ENCODE measurements at places on chromosomes 1 and 21. TPM values are rescaled to one million over a fixed set of nuclear protein-coding genes. Genes with fewer than 3 reads are reported as not detected.

GRCh38 chr1:39722495-39722894, 16.2 kb upstream of the PPIE start:
- H3K4me1 ChIP-seq = no peaks in the 10 kb centered on the region
- H3K36me3 ChIP-seq = no peaks in the 10 kb centered on the region
- no peak overlapping the region for H3K27ac ChIP-seq
- H3K27me3 ChIP-seq = no peaks in the 10 kb centered on the region
- H3K4me3 ChIP-seq = no peak overlapping the region

DNA sequence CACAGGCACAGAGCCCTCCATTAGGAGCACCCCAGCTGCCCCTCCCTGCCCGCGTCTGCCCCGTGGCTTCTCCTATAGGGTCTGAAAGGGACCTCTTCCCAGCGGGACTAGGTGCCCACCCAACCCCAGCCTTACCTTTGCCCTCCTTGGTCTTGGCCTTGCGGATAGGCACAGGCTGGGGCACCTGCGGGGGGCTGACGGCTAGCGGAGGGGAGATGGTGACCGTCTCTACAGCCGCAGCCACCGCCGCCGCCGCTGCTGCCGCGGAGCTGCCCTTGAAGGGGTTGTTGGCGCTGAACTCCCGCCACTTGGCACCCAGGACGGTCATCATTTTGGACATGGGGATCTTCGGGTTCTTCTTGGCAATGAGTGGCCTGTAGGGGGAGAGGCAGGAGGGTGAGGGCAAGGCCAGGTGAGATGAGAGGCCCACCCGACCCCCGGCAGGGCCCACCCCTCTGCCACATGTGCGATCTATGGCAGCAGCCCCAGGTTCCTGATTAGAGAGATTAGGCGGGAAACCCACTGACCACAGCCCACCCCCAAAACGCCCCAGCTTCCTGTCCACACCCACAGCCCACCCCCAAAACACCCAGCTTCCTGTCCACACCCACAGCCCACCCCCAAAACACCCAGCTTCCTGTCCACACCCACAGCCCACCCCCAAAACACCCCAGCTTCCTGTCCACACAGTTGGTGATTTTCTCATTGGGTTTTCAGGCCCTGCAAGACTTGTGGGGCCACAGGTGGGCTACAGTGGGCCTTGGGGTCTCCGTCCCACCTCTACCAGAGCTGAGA, 25.4 kb downstream of the CHD5 start:
- no peak overlapping the region for H3K27ac ChIP-seq
- no peak for DNase-seq
- H3K4me1 ChIP-seq = peaks cover 5% of the 10 kb centered on the region
- no peaks in the 10 kb centered on the region for H3K36me3 ChIP-seq
- no peaks in the 10 kb centered on the region for H3K27me3 ChIP-seq

DNA sequence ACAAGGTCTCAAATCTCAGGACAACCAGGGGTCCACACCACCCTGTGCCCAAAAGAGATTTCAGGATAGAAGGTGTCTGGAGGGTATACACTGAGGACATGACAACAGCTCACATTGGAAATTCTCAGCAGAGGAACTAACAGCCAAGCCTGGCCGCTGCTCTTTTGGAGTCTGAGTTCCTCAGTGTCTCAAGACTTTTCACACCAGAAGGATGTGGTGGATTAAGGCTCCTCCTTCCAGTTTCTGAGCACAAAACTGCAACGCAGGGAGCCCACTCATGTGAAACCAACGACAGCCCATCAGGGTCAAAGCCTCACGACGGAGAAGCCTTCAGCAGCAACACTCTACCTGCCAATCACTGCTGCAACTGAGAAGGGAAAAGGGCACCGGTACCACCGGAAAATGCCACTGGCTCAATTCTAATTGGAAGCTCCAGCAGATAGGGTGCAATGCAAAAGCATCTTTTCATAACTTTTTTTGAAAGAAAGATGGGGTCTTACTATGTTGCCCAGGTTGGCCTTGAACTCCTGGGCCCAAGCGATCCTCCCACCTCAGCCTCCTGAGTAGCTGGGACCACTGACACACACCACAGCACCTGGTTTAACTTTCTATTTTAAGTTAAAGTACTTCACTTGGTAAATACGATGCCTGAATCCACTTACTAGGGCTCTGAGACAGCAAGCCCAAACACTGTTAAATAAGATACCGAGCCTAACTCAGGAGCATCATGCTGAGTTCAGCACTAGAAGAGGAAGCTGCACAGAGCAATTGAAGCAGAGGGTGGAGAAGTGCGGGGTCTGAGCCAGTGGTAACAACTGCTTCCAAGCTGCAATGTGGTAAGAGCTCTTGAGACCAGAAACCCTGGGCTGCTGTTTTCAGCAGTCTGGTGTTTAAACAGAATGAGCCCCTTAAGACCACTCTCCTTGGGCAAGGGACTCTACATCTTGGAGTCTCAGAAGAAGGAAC, 7.8 kb downstream of the CAPZB start:
- peak overlapping the region; percentile 50 for H3K4me3 ChIP-seq
- no peaks in the 10 kb centered on the region for H3K27me3 ChIP-seq
- H3K36me3 ChIP-seq = peaks cover 3% of the 10 kb centered on the region
- peak overlapping the region; percentile 75 for H3K27ac ChIP-seq

- H3K4me3 ChIP-seq = no peak overlapping the region
- no peaks in the 10 kb centered on the region for H3K4me1 ChIP-seq
- no peaks in the 10 kb centered on the region for H3K27me3 ChIP-seq
- DNase-seq = no peak
Measured at GRCh38 chr1:21251773-21252471, 38.3 kb downstream of the ECE1 start.

DNA sequence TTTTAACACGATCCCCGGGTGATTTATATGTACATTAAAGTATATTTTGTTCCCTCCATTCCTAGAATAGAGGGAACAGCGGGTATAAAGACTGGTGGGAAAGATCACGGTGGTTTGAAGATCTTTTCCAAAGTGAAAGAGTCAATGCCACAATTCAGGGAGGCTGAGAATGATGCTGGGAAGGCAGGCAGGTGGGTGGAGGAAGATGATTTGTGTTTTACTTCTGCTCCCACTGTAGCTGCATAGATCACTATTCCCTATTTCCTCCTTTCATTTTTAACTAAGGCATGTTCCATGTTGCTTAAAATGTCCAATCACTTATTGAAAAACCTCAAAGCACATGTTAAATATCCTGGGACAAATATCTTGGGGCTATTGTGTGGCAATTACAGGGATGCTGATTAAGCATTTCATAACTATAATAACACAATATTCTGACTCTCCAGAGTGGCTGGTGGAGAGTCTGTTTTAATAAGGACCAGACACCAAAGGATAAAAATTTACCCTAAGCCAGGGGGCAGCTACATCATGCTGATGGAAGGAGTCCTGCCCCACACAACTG, 8.4 kb upstream of the LYST start:
- no peaks in the 10 kb centered on the region for H3K27me3 ChIP-seq
- no peaks in the 10 kb centered on the region for H3K36me3 ChIP-seq
- H3K27ac ChIP-seq = no peak overlapping the region

The RPE65 gene
- not detected for total RNA-seq

The DPT gene
- not detected for total RNA-seq

- DNase-seq = no peak
- no peaks in the 10 kb centered on the region for H3K27me3 ChIP-seq
- H3K4me1 ChIP-seq = peaks cover 3% of the 10 kb centered on the region
- no peak overlapping the region for H3K4me3 ChIP-seq
Measured at GRCh38 chr1:209742409-209743144, 13.3 kb upstream of the TRAF3IP3 start.

- no peak overlapping the region for H3K4me3 ChIP-seq
- H3K27ac ChIP-seq = no peak overlapping the region
- H3K4me1 ChIP-seq = no peaks in the 10 kb centered on the region
- H3K27me3 ChIP-seq = no peaks in the 10 kb centered on the region
Measured at GRCh38 chr1:193019442-193020026, 39.6 kb downstream of the UCHL5 start.

DNA sequence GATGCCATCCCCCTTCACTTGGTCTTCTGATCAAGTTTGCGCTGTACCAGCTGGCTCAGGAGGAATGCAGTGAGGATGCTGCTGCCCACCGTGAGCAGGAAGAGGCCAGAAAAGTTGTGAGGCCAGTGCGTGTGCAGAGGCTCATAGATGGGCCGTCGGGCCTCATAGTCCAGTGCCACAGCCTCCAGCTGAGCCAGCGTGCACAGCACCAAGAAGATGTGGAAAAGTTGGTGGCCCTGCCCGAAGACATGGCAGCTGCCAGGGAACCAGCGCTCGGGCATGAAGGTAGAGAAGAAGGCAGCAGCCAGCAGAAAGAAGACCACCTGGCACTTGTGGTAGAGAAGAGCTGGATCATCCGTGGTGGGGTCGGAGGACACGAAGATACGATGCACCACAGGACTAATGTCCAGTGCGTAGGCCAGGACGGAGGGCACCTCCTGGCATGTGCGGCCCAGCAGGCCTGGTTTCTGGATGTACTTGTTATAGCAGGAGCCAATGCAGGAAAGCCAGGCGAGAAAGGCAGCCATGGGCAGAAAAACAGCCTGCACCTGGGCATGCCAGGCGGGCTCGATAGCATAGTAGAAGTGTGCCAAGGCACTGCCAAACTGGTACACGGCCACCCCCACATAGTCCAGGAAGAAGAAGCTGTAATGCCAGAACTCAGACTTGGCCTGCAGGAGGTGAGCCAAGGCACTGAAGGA, 3.7 kb upstream of the AUNIP start:
- H3K4me1 ChIP-seq = peaks cover 10% of the 10 kb centered on the region
- H3K27me3 ChIP-seq = no peaks in the 10 kb centered on the region
- no peak overlapping the region for H3K27ac ChIP-seq
- DNase-seq = no peak
- no peak overlapping the region for H3K4me3 ChIP-seq

The DNALI1 gene
- 0.08 TPM for total RNA-seq

- no peaks in the 10 kb centered on the region for H3K36me3 ChIP-seq
- no peak overlapping the region for H3K4me3 ChIP-seq
- no peak overlapping the region for H3K27ac ChIP-seq
Measured at GRCh38 chr1:116585886-116586285, 15.1 kb upstream of the CD58 start.

- no peak overlapping the region for H3K27ac ChIP-seq
- no peaks in the 10 kb centered on the region for H3K36me3 ChIP-seq
- H3K27me3 ChIP-seq = no peaks in the 10 kb centered on the region
- H3K4me1 ChIP-seq = no peaks in the 10 kb centered on the region
- no peak overlapping the region for H3K4me3 ChIP-seq
- DNase-seq = no peak
Measured at GRCh38 chr1:196423612-196424011, 184.6 kb downstream of the KCNT2 start.

DNA sequence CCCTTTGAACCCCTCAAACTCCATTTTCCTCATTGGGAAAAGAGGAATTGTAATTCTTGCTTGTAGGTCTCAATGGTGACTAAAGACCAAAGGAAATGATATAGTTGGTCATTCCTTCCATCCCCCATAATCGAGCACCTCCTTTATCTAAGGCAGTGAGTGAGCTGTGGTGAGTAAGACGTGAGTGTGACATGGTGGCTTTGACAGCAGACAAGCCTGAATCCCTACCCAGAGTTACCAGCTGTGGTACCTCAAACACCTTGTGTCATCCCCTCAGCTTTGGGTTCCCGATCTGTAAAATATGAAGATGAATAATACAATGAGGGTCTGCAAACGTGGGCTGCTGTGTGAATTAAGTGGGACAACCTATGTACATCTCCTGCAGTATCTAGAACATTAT, 8.4 kb downstream of the TRAF5 start:
- H3K27ac ChIP-seq = peak overlapping the region; percentile 69
- no peaks in the 10 kb centered on the region for H3K36me3 ChIP-seq
- peaks cover 91% of the 10 kb centered on the region for H3K4me1 ChIP-seq
- DNase-seq = no peak

GRCh38 chr1:184644771-184645170, 109.9 kb downstream of the EDEM3 start:
- H3K4me3 ChIP-seq = no peak overlapping the region
- DNase-seq = no peak
- H3K27ac ChIP-seq = no peak overlapping the region
- no peaks in the 10 kb centered on the region for H3K36me3 ChIP-seq
- H3K27me3 ChIP-seq = no peaks in the 10 kb centered on the region

The KLHDC7A gene
- total RNA-seq = 0.08 TPM

DNA sequence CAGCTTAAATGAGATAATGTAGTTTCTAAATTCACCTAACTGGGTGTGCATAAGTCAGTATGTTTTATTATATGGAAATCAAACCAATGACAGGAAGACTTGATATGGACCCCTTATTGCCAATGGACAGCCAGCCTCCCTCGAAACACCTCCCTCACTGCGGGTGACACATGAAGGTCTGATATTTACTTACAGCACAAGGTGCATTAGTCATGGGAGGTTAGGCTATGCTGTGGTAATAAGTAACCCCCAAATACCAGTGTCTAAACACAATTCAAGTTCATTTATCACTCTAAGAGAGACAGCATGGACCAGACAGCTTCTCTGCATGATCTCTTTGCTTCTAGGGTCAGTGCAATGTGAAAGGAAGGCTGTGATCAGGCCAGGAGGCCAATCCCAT, 126.0 kb upstream of the KCNJ6 start:
- no peaks in the 10 kb centered on the region for H3K4me1 ChIP-seq
- no peaks in the 10 kb centered on the region for H3K36me3 ChIP-seq
- no peak overlapping the region for H3K27ac ChIP-seq
- no peak for DNase-seq

The FAM163A gene
- total RNA-seq = not detected

The TNFRSF14 gene
- total RNA-seq = 182 TPM

GRCh38 chr1:235601104-235601503, 48.5 kb downstream of the GNG4 start:
- H3K4me1 ChIP-seq = no peaks in the 10 kb centered on the region
- no peaks in the 10 kb centered on the region for H3K36me3 ChIP-seq
- H3K27ac ChIP-seq = no peak overlapping the region
- DNase-seq = peak; percentile 8

- DNase-seq = no peak
- H3K4me3 ChIP-seq = no peak overlapping the region
- no peak overlapping the region for H3K27ac ChIP-seq
- H3K36me3 ChIP-seq = no peaks in the 10 kb centered on the region
- no peaks in the 10 kb centered on the region for H3K4me1 ChIP-seq
Measured at GRCh38 chr1:224696891-224697765, 81.0 kb downstream of the CNIH3 start.

DNA sequence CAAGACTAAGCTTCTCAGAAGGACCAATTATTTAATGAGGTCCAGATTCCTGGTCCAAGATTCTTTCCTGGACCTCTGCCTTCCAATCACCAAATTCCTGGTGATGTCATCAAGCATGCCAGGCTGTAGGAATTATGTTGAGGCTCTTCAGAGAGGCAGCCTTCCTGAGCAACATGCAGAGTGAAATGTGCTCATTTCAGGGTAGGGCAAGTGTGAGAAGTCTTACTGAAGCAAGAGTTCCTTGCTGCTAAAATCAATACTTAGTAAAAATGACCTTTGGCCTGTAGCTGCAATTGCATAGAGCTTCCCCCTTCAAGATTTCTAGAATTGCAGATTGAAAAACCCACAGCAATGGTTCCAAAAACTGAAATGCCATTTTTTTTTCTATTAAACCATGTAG, 31.7 kb upstream of the BCAR3 start:
- peaks cover 3% of the 10 kb centered on the region for H3K4me1 ChIP-seq
- no peaks in the 10 kb centered on the region for H3K36me3 ChIP-seq
- no peaks in the 10 kb centered on the region for H3K27me3 ChIP-seq
- no peak overlapping the region for H3K4me3 ChIP-seq
- H3K27ac ChIP-seq = no peak overlapping the region

The ADAM30 gene
- not detected for total RNA-seq

All from naive thymus-derived CD4-positive, alpha-beta T cell (primary cell).